ENCODE measurements at places on chromosomes 2 and 18.

- DNase-seq = no peak
These were observed 71.2 kb downstream of the MAIP1 start for GRCh38 chr2:200026332-200027230.

DNA sequence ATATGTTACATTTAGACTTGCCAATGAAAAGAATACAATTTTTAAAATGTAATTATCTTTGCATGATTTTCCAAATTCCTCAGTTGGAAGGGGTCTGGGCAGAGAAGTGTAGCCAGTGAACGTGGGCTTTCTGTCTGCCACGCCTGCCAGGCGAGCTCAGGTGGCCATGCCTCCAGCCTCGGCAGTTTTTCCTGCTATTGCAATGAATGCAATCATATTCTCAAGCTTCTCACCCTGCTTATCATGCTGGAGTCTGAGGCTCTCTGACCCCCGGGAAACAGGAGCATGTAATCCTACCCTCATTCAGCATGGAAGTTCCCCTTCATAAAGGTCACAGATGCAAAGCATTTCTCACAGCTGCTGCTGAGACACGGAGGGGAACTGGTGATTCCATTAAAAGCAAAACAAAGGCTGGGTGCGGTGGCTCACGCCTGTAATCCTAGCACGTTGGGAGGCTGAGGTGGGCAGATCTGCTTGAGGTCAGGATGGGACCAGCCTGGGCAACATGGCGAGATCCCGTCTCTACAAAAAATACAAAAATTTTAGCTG is 154.8 kb downstream of the MBP start:
- no peak for DNase-seq

DNA sequence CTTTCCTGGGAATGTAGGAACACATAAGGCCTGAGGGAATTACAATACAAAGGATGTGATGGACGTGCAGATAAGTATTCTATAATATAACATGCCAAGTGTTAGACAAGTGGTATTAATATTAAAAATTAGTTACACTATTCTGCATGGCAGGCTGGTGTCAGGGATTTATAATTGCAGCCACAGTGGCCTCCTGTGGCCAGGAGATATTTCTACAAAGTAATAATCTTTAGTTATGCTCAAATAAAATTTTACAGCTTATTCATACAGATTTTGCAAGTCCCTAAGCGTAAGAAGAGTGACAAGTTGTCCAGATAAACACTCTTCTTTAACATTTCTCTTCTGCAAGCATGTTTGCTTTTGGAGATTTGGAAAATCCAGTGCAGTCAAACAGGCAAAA is 90.4 kb upstream of the CBLN2 start:
- DNase-seq = no peak

DNA sequence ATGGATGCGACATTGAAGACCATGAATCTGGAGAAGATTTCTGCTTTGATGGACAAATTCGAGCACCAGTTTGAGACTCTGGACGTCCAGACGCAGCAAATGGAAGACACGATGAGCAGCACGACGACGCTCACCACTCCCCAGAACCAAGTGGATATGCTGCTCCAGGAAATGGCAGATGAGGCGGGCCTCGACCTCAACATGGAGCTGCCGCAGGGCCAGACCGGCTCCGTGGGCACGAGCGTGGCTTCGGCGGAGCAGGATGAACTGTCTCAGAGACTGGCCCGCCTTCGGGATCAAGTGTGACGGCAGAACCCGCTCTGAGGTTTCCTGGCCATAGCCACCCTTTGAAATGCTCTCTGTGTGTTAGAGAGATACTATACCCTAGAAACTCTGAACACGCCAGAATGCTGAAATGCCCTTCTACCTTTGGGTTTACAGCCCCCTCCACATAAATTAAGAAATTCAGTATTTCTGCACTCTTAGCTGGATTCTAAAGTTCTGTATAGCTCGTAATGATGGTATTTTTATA is 659 bp downstream of the CHMP1B start:
- peak; percentile 43 for DNase-seq

DNA sequence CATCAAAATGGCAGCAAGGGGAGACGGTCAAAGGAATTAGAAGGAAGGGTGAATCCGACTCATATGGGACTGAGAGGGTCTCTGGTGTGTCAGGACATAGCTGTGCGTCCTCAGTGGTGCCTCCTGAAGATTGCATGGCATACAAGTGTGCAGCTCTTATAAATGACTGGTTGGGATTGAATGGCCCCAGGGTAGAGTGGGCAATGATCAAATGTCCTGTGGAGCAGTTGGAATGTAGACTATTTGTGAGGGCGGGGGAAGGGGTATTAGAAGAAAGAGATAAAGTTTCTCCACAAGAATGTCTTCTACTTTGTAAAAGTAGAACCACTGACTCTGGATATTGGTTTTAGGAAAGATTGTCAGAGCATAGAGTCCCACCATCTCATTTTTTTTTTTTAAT is 24.6 kb downstream of the CTLA4 start:
- DNase-seq = no peak

DNA sequence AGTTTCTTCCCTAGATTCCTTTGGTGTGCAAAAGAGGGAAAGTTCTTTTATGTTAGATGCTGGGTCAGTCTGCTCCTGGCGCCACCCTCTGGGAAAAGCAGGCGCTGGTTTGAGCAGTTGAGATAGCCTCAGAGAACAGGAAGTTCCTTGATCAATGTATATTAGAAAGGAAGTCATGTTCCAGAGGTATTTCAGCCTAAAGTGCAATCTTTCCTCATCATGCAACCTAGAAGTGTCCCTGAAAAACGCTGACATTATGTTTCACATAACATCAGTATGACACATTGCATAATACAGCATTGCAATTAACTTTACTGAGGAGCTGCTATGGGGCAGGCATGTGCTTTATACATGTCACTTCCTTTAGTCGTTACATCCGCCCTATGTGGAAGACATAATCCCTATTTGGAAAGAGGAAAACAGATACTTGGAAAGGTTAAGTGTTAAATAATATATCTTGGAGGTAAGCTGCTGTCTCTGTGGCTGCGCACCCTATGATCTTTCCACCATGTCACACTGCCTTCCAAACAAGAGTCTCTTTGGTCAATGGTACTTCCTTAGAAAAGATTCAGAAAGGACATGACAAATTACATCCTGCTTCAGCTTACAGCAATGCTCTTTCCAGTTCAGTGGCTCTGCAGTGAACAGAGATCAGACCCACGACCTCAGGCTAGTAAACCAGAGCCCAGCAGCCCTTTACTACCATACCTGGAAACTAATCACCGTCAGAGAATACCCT is 369.7 kb downstream of the RAD51AP2 start:
- no peak for DNase-seq

DNA sequence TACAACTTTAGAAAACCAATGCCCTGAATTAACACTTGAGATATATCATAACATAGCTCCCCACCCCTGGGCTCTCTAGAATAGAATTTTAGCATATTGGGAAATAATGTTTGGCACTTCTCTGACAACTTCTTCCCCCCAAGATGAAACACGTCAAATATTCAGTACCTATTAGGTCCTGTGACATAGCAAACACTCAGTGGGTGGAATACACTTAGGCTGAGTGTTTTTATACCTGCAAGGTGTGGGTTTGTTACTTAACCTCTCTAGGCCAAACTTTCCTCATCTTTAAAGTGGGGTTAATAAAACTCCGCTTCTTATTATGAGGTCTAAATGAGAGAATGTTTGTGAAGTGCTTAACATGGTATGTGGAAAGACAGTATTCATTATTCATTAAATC is 56.1 kb downstream of the LAMA3 start:
- DNase-seq = no peak

GRCh38 chr2:186189816-186190215 is 296.2 kb upstream of the ZC3H15 start:
- DNase-seq = no peak

DNA sequence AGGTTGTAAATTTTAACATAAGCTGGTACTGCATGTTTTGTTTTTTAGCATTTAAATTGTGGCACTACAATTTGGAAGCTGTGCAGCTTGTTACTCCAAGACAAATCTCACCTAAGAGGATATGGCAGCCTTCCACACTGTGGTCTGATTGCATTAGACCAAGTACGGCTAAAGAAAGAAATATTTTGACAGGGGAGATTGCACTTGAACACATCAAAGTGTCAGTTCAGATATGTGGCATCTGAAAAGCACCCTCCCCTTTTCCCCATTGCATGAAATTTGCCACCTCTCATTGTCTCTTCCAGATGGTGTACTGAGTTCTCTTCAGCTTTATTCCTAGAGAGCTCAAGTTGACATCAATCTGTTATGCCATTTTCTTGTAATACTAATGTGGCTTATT is 295.9 kb downstream of the ERBB4 start:
- no peak for DNase-seq

GRCh38 chr2:171747371-171747770 is 60.1 kb downstream of the DYNC1I2 start:
- DNase-seq = no peak

GRCh38 chr2:177733-178132 is 86.1 kb downstream of the SH3YL1 start:
- no peak for DNase-seq

DNA sequence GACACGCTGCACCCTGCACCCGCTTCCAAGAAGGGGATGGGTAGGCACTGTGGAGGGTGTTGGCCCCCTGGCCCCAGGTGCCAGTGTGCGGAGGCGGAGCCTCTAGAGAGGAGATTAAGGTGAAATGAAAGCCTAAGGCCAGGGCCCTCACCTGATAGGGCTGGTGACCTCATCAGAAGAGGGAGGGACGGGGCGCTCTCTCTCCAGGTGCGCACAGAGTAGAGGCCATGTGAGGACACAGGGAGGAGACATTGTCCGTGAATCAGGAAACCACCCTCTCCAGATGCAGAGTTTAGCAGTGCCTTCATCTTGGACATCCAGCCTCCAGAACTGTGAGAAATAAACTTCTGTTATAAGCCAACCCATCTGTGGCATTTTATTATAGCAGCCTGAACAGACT is 62.3 kb downstream of the PSMG2 start:
- DNase-seq = no peak

- peak; percentile 76 for DNase-seq
These were observed 75.2 kb upstream of the CD28 start for GRCh38 chr2:203631068-203631757.

DNA sequence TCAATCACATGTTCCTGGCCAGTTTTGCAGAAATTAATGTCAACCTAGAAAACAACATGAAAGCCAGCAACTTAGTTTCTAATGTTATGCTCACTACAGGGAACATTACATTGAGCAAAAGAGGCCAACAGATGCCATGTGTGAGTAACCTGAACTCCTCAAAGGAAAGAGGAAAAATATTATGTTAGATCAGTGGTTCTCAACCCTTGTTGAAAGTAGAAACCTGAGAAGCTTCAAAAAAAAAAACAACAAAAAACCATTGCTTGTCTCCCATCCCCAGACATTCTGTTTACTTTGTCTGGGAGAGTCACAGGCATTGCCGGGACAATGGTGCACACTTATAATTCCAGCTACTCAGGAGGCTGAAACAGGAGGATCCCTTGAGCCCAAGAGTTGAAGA is 57.7 kb downstream of the METTL4 start:
- DNase-seq = peak; percentile 8

DNA sequence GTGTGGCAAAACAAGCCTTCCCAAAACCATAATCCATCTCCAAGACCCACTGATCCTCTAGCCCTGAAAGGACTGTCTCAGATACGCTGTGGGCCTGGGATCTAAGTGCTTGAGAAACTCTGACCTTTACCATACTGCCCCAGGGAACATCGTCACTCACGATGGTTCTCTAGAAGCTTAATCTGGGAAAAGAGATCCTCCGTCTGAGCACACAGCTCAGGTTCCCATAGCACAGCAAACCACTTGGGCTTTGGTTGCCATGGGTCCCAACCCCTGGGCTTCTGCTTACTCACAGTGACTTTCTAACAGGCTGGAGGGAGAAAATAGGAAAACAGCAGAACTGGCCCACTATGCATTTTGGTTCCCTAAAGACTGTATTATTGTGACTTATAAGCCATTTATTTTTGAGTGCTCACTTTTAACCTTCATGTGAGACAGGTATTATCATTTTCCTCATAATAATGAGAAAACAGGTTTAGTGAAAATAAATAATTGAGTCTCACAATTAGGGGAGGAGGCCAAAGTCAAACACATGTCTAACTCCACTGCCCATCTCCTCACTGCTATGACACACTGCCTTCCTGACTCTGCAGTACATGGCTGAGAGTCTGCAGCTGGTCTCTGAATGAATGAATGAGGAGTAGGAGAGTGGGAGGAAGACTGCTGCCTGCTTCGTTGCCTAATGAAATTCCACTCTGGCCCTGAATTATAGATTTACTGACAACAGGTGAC is 46.7 kb downstream of the REEP1 start:
- no peak for DNase-seq

GRCh38 chr2:734496-734895 is 57.3 kb upstream of the TMEM18 start:
- no peak for DNase-seq

GRCh38 chr18:70160073-70160678 is 45.3 kb downstream of the RTTN start:
- DNase-seq = no peak

GRCh38 chr18:60044290-60045006 is 144.7 kb downstream of the PMAIP1 start:
- no peak for DNase-seq

DNA sequence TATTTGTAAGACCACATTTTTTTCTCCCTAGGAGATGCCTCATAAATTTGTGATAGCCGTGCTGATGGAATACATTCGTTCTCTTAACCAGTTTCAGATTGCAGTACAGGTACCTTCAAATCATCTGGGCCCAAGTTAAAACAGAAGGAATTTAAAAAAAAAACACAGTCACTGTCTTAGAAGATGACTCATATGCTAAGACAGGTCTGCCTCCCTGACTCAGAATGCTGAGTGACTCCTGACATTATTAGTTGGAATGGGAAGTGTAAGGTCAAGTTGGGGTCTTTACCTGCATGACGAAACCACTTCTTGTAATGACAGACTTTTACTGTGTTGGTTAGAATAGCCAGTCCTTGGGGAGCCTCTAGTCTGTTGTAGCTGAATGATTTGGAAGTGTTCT is 26.3 kb downstream of the RMC1 start:
- no peak for DNase-seq

DNA sequence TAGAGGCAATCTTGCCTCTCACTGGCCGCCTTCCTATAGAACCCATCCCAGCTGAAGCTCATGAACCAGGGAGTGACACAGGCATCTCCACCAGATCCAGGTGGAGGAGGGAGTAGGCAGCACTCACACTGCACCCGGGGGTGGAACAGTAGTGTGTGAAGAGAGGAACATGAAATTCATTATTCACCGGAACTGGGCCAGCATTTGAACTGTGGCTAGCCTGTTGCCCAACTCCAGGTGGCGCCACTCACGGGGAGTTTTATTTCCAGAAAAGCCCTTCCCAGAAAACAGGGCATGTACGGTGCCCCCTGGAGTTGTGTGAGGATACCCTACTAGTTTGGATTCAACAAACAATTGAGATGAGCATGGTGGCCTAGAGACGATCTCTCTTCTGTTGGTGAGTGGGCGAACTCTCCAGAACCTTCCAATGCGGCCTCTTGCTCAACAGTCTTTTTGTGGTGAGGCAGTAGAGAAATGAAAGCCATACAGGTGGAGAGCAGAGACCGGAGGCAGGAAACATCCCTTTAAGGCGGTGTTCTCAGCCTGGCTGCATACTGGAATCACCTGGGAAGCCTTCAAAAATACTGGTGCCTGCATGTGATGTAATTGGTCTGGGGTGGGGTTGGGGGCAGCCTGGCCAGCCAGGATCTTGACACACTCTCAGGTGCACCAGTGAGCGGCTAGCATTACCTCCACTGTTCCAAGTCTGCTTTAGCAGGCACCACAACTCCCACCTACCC is 73.5 kb upstream of the NEDD4L start:
- DNase-seq = peak; percentile 26
